ENCODE measurements at places on chromosomes 3 and 15.

GRCh38 chr3:30156586-30157498, 449.6 kb upstream of the TGFBR2 start:
- DNase-seq = no peak

GRCh38 chr15:62377736-62378480, 212.8 kb upstream of the C2CD4B start:
- no peak for DNase-seq

DNA sequence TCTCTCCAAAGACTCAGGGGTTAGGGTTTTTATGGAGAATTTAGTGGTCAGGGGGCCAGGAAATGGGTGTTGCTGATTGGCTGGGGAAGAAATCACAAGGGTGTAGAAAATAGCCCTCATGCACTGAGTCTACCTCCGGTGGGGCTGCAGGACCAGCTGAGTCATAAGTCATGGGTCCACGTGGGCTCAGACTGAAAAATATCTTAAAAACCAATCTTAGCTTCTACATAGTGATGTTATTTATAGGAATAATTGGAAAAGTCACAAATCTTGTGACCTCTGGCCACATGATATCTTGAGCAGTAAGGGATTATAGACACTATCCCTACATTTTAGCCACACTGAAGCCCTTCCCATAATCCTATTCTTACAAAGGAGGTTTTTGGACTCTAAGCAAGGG, 224.0 kb downstream of the DPH6 start:
- no peak for DNase-seq

DNA sequence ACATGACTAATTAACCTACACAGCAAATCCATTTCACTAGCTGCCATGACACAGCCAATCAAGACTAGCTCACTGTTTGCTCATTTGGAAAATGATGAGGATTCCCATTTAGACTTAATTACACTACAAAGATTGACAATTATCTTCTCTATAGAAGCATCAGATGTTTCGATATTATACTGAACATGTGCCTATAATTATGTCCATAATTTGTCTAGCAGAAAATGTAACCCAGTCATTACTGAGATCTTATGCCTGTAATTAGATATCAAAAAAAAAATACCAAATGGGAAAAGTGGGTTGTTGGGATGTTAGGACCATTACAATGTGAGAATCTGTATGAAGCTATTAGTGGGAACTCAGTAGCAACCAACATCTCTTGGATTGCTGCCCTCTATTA, 344.2 kb upstream of the MCTP2 start:
- no peak for DNase-seq

GRCh38 chr15:59668556-59668955, 11.2 kb upstream of the GTF2A2 start:
- no peak for DNase-seq

DNA sequence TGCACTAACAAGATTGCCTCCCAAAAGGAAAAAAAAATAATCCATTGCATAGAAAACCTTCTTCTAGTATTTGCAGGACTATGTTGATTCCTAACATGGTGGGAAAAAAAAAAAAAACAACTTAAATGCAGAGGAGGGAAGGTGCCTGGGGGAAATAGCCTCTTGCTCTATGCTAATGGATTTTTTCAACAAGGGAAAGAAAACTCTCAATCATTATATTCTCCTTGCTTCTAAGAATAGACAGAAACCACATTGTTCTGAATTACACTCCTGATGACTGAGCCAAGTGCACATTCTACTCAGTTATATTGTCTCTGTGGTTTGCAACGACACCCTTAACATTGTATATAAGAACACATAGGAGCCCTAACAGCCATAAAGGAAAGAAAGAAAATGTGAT, 760.2 kb downstream of the NAALADL2 start:
- DNase-seq = no peak

DNA sequence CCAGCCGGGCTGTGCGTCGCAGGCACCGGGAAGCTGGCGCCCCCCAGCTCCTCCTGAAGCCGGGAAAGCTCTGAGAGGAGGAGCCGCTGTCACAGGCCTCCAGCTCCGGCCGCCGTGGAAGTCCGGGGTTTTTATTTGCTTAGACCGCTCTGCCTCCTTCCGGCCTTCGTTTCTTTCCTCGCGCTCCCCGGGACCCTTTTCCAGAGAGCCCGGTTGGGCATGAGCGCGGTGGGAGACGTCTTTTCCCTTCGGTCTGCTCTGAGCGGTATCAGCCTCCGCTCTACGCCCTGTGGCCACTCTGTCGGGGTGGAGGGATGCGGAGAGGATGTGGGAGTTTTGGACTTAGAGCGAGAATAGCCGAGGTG, 559 bp downstream of the SENP5 start:
- DNase-seq = no peak

DNA sequence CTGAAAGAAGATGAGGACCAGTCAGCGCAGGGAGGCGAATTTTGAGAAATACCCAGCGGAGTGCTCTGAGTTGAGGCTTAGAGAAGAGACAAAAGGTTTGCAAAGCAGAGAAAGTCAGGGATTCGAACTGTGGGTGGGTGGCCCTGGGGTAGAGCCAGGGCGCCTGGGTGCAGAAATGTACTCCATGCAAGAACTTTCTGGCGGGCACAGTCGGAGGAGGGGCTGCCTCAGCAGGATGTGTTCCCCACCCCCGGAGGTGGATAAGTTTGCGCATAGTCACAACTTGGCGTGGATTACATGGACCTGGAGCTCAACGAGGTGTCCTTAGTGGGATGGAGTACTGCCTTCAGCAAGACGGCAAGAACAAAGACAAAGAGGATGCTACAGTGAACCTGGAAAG, 117.3 kb upstream of the ALDH1A3 start:
- no peak for DNase-seq

DNA sequence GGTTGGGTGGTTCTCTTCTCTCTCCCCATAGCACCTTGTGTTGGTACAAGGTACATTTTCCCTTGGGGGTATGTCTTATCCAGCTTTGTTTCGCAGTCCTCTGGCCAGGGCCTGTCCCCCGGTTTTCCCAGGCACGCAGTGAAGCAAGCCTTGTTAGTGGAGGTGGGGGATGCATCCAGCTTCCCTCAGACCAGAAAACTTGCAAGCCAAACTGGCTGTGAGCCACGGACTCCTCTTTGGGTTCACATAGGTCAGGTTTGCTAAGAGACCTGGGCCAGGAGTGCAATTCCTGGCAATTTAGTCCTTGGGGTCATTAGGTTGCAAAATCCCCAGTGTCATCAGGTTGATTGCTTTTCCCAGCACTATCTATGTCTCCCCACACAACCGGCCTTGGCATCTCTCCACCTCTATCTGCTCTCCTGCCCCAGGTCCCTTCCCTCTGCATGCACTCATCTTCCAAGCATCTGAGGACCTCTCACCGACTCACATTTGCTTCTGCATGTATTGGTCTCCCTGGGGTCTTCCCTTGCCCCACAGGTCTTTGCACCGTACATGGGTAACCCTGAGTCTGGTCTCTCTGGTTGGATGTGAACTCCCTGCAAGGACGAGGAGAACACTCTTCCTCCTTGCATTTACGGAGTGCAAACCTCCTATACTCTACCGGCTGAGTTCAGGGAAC, 34.2 kb downstream of the BCL2L10 start:
- no peak for DNase-seq

DNA sequence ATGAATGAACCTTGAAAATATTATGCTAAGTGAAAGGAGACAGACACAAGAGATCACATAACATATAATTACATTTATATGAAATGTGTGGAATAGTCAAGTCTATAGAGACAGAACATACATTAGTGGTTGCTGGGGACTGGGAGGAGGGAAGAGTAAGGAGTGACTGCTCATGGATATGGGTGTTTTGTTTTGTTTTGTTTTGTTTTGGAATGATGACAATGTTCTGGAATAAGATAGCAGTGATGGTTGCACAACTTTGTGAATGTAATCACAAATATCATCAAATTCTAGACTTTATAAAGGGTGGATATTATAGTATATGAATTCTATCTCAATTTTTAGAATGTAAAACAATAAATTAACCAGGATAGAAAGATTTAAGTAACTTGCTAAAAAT, 57.4 kb upstream of the PHLDB2 start:
- no peak for DNase-seq

- no peak for DNase-seq
These were observed 55.1 kb upstream of the ATOSA start for GRCh38 chr15:52734329-52734728.

- no peak for DNase-seq
These were observed 33.9 kb downstream of the PFN2 start for GRCh38 chr3:149936812-149937230.

- DNase-seq = no peak
These were observed 169.6 kb upstream of the IL12A start for GRCh38 chr3:159818997-159819500.

- DNase-seq = no peak
These were observed 15.2 kb downstream of the SSUH2 start for GRCh38 chr3:8629151-8630021.

DNA sequence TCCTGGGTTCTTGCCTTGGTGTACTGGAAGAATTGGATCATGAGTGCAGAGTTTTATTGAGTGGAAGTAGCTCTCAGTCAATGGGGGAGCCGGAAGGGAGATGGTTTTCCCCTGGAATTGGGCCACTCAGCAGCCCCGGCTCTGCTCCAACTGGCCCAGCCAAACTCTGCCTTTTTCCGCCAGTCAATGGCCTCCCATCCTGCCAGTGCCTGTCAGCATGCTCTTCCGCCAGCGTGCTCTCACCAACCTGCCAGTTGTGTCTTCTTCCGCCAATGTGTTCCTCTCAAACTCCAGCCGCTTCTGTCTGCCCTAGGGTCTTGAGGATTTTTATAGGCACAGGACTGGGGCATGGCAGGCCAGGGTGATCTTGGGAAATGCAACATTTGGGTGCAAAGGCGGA, 12.4 kb upstream of the AADACL2 start:
- DNase-seq = no peak

- DNase-seq = no peak
These were observed 39.3 kb upstream of the INSYN1 start for GRCh38 chr15:73792415-73792814.

DNA sequence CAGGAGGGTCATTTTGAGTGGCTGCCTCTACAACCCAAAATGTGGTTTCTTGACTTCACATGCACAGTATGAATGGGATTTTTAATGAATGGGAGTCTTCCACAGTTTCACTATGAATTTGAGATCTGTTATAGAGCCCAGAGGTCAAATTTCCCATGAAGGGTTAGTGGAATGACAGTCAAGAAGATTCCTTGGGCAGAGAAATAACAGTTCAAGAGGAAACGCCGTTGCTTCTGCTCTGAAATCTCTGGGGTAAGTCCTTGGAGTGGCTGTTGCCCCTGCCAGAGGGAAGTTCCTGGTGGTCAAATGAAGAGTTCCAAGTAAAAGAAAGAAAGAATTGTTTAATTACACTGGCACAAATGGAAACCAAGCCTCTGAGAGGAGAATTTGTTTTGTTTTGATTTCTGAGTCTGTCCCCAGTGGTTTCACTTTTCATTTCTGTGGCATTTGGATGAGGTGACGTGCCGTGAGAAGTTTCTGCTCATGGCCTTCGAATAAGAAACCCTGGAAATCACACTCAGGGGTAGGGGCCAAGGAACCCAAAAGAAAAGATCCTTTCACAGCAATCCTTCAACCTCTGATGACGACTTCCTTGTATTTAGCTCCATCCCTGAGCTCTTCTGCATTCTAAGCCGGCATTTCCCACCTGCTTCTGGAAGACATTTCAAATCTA, 77.5 kb upstream of the IL12A start:
- DNase-seq = no peak

Measured in omental fat pad (tissue), 4 donors.